NCI-H1092 treated with DMSO at 0.1 percent for 48 hours (cell line): ENCODE measurements at places on chromosomes 6 and 20.
A peak's percentile ranks its signal among the peaks of the same experiment; 100 is the strongest.

- no peak for DNase-seq
Measured at GRCh38 chr6:54987633-54988290, 141.2 kb downstream of the FAM83B start.

DNA sequence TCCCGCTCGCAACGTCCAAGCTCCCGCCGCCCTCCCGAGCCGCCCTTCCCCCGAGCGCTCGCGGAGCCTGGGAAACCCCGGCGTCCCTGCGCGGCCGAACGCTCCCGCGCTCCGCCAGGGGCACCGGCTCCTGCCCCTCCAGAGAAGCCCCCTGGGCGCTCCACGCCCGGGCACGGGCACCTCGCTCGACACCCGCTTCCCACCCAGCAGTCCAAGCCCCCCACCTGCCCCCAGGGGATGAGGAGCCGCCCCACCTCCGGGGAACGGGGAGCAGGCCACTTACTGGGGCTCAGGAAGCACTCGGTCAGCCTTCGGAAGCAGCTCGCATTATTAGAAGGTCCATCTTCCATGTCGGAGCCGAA is 1.4 kb downstream of the PDE10A start:
- DNase-seq = peak; percentile 61

GRCh38 chr20:11772226-11772730 is 145.4 kb upstream of the BTBD3 start:
- no peak for DNase-seq

GRCh38 chr20:41345729-41346067 is 5.1 kb downstream of the LPIN3 start:
- DNase-seq = no peak

DNA sequence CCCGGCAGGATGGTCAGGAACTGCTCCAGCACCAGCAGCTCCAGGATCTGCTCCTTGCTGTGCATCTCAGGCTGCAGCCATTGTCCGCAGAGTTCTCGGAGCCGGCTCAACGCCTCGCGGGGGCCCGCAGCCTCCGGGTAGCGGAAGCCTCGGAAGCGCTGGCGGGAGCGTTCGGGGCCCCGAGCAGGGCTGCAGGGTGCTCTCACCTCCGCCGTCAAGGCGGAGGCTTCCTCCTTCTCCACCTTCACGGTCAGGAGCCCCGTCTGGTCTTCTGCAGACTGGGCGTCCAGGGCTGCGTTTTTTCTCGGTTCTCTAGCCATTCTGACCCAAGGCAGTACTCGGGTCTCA is 434 bp downstream of the ZKSCAN4 start:
- no peak for DNase-seq

- no peak for DNase-seq
Measured at GRCh38 chr6:85703406-85703805, 60.7 kb upstream of the SYNCRIP start.

DNA sequence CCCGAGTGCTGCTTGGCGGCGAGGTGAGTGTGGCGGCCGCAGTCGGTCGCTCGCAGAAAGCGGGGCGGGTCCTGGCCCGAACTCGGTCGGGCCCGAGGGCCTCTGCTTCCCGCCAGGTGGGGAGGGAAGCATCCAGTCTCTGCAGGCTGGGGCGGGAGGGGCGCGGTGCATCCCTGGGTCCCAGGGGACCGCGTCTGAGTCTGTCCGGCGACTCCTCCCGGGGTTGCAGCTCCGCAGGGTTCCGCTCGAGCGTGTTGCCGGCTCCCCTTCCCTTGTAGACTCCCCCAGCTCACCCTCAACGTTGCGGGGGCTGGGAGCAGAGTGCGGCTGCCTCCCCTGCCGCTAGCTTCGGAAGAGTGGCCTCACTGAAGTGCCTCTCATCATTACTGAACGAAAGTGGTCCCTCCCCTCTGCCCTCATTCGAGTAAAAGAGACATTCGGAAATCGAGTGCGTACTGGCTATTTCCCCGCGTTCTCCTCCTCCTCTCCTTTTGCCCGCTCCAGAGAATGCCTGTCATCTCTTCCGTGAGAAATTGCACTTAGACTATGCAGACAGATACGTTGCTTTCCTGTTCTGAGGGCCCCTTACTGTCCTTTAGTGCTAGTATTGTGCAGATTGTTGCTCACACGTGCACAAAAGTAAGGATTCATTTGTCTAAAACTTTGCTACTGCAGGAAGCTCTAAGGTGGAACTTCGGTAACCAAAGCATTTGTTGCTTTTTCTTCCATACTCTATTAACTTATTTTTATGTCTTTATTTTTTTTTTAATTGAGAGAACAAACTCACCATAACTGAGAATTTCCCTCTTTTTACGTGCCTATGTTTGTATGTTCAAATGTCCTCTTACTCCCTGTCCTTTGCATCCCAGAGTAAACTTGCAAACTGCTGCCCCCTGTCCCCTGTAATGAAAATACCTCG is 751 bp downstream of the MAP3K4 start:
- DNase-seq = peak; percentile 85

- peak; percentile 63 for DNase-seq
Measured at GRCh38 chr6:33014841-33015634, 5.6 kb upstream of the HLA-DOA start.

- DNase-seq = no peak
Measured at GRCh38 chr6:99350573-99350972, 1.1 kb upstream of the FAXC start.

- no peak for DNase-seq
Measured at GRCh38 chr6:107769053-107769658, 55.0 kb downstream of the SCML4 start.

- DNase-seq = no peak
Measured at GRCh38 chr20:55153001-55153645, 677.7 kb downstream of the DOK5 start.

DNA sequence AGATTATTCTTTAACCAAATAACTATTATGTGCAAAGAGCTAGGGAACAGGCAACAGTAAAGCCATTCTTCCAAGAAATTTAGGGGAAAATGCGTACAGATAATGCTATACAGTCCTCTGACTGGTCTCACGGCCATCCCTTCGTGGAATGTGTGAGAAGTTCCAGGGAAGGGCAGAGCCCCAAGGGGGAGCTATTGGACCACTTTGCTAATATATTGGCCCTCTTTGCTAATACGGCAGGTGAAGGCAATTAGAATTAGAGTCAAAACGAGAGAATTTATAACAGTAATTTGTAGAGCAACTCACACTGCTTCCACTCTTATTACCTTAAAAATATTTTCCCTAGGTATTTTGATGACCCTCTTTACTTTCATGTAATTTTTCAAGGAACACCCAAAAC is 140.4 kb downstream of the IMPG1 start:
- peak; percentile 13 for DNase-seq

GRCh38 chr6:33786736-33787135 is 2.2 kb downstream of the LEMD2 start:
- no peak for DNase-seq

GRCh38 chr20:15637950-15638754 is 935.1 kb downstream of the KIF16B start:
- peak; percentile 17 for DNase-seq

DNA sequence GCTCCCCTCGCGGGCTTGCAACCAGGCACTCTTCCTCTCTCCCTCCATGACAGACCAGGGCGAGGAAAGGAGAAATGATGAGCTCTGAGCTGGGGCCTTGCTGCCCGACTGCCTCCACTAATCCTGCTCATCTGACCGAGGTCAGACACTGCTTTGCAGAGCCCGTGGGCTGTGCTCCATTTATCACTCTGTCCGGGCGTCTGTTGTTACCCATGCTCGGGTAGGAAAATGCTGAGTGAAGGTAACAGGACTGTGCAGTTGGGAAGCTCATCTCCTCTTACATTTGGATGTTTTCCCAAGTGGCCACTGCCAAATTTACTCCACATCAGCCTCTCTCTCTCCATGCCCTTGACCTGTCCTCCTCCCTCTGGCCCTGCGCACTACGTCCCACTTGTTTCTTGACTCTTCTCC is 14.6 kb downstream of the RPS6KA2 start:
- DNase-seq = no peak

DNA sequence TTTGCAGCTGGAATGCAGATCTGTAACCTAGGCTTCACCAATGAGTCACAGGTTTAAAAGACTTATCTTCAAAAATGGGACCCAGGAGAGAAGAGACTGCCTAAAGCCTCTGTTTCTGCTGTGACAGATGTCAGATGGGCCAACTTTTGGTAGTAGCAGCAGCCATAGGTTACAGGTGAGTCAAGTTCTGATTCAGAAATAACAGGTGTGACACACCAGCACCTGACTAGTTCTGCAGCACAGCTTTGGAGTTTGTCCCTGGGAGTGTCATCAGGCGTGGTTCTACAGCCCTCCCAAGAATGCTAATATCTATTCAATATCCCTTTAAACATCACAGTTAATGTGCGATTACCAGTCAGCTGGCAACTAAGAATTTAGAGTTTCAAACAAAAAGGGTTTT is 121.9 kb upstream of the BTN3A2 start:
- DNase-seq = no peak

- DNase-seq = no peak
Measured at GRCh38 chr20:44031001-44031574, 116.4 kb downstream of the TOX2 start.

DNA sequence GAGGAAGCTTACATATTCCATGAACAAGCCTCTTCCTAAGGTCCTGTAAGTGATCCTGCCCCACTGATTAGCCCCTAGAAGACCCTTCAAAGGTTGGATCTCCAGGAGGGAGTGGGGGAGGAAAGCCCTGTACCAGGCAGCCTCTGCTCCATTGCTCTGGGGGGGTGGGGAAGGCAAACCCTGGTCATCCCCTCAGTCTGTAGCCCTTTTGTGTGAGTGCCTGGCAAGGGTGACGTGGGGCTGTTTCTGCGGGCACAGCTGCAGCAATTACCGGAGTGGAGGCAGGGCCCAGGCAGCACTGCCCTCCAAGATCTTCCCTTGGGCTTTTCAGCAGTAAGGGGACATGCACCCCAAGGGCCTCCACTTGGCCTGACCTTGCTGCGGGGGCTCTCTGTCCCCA is at the start of gene MOG:
TSS of gene MOG (plus strand) at position 295 of the 400 bp plus-strand sequence. CDS start 118 bp downstream, outside the sequence.
- no peak for DNase-seq

GRCh38 chr6:8536122-8536521 is 100.8 kb upstream of the SLC35B3 start:
- DNase-seq = no peak

DNA sequence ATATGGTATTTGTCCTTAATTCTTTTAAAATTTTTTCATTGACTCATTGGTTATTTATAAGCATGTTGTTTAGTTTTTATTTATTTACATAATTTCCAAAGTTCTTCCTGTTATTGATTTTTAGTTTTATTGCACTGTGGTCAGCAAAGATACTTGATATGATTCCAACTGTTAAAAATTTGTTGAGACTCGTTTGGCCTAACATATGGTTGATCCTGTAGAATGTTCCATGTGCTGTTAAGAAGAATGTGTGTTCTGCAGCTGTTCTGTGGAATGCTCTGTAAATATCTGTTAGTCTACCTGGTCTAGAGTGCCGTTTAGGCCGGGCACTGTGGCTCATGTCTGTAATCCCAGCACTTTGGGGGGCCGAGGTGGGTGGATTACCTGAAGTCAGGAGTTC is 197.7 kb downstream of the CD109 start:
- no peak for DNase-seq

- no peak for DNase-seq
Measured at GRCh38 chr6:121157906-121158305, 176.4 kb downstream of the TBC1D32 start.

DNA sequence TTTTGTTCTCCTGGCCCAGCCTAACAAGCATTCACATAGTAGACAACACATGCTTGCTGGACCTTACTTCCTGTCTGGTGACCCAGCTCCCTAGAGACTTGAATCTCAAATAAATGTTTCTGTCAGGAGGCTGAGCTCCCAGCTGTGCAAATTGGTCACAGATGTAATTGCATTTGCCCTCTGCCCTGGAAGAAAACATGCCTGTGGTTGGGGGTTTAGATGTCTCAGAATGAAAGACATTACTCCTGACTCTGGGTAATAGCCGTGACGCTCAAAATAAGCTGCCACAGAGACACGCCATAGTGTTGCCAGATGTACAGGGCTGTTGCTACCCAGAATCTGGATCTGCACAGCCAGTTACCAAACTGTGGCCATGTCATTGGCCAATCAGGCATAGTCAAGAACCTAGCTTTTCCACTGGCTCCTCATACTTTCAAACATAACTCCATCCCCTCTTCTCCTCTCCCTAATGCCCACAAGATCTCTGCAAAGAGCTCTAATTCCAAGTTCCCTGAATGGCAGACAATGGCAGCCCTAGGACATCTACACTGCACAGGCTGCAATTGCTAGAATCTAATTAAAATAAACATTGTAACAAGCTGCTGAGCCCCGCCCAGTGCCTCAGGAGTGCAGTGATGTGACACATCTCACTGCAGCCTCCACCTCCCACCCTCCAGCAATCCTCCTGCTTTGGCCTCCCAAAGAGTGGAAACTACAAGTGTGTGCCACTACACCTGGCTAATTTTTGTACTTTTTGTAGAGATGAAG is 32.8 kb upstream of the GMPR start:
- no peak for DNase-seq

DNA sequence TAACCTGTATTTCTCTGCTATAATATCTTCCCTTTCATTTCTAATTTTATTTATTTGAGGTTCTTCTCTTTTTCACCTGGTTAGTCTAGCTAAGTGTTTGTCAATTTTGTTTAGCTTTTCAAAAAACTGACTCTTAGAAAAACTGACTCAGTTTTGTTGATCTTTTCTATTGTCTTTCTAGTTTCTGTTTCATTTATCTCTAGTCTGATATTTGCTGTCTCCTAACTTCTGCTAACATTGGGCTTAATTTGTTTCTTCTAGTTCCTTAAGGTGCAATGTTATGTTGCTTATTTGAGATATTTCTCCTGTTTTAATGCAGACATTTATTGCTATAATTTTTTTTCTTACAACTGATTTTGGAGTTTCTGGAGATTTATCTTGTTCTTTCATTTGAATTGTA is 1011.0 kb downstream of the EPHA7 start:
- no peak for DNase-seq

GRCh38 chr6:15285682-15286294 is 39.9 kb downstream of the JARID2 start:
- no peak for DNase-seq

DNA sequence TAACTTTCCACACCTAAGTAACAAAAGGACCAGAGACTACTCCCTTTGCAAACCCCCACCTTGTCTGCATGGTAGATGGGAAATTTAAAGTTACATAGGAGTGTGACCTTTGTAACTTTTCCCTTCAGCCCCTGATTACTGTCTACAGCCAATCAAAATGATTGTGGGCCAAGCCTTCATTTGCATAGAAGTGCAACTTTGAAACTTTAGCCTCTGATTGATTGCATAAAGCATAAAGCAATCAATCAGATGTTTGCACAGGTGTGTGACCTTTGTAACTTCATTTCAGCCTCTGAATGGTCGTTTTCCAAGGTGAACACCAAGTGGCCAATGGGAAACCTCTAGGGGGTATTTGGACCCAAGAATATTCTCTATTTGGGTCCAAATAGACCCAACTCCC is 46.1 kb downstream of the PRKN start:
- no peak for DNase-seq

DNA sequence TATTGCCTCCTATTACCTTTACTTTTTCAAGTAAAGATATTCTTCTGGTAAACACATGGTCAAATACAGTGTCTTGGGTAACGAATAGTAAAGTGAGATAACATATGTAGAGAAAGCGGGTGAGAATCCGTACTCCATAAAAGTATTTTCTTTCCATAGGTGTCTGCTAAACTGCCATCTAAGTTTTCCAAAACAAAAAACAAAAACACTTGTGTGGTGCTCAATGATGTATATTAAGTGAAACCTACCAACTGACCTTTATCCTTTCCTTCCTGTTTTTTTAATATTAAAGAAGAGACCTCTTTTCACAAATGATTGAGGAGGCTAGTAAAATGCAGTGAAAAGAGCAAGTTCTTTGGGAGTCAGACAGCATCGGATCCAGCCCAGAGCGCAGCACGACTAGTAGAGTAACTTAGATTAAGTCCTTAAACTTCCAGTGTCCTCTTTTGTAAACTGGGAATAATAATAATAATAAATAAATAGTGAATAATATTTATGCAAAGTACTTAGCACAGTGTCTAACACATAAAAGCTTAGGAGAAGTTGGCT is 437 bp upstream of the CDKAL1 start:
- no peak for DNase-seq
